ENCODE measurements at places on chromosomes 2 and 18.
A peak's percentile ranks its signal among the peaks of the same experiment; 100 is the strongest.

DNA sequence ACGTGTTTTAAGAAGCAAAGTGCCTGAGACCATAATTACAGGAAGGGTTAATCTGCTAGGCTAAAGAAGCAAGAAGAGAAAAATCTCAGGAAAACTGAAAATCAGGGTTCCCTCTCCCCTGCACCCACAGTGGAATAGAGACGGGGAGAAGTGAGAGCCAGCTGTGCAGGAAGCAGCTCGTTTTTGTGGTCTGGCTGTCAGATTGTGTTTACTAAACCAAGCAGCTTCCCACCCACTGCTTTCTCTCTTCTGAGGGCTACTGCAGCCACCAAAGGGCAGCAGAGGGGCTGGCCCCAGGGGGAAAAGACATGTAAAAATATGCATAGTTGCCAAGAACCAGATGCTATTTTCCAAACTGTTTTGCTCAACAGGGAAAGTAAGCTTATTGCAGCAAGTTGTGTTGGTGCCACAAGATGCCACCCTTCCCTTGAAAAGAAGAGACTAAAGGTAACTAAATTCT, 72.6 kb upstream of the THUMPD2 start:
- H3K27ac ChIP-seq = no peak overlapping the region
- H3K27me3 ChIP-seq = no peaks in the 10 kb centered on the region
- DNase-seq = no peak
- H3K4me3 ChIP-seq = no peak overlapping the region
- no peaks in the 10 kb centered on the region for H3K4me1 ChIP-seq
- H3K36me3 ChIP-seq = no peaks in the 10 kb centered on the region

DNA sequence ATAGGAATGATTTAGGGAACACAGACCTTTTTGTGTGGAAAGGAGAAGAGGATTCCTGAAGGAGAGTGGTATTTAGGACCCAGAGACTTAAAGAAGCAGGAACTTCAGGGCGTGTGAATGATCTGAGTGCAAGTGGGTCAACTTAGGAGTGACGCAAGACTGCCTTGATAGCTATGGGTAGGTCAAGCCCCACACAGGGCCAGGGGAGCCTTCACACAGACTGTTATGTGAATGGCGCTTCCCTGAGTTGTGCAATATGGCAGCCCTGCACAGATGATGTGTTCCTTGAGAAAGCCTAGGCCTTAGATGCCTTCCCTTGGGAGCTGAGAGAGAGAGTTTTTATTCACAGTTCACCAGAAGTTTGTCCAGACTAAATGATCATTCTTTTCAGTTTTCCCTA, 47.1 kb upstream of the IGFBP5 start:
- H3K4me3 ChIP-seq = no peak overlapping the region
- DNase-seq = no peak
- peaks cover 43% of the 10 kb centered on the region for H3K27me3 ChIP-seq

- DNase-seq = no peak
- no peaks in the 10 kb centered on the region for H3K27me3 ChIP-seq
- H3K4me3 ChIP-seq = no peak overlapping the region
- H3K4me1 ChIP-seq = no peaks in the 10 kb centered on the region
- no peak overlapping the region for H3K27ac ChIP-seq
Observed at GRCh38 chr18:41965634-41966255, 10.7 kb downstream of the PIK3C3 start.

DNA sequence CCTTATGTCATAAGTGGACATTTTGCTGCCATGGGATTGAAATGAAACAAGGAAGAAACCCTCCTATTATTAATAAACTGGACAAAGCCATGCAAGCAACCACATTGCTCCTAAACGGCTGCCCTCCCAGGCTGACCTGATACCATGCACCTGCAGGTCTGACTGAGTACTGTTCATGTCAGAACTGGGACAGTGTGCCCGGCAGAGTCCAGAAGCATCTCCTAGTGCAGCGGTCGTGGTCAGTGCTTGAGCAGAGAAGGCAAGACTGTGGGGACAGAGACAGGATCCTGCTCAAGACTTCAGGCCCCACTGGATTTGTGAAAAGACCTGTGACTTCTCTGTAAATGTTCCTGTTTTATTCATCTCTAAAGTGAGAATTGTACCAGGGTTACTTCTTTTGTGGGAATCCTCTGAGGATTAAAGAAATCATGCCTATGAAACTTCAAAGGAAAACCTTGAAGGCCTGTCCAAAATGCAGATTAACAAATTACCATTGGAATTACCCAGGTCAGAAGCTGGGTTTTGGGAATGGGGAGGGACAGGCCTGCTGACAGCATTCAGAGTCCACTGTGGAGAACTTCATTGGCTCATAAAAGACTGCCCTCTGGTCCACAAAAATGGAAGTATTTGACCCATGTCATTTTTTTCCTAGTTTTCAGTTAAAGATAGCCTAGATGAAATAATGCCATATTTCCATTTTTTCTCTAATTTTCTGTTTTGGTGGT, 13.9 kb downstream of the RNF144A start:
- H3K4me1 ChIP-seq = no peaks in the 10 kb centered on the region
- H3K4me3 ChIP-seq = no peak overlapping the region
- no peaks in the 10 kb centered on the region for H3K27me3 ChIP-seq
- no peak for DNase-seq
- no peak overlapping the region for H3K27ac ChIP-seq

- peak overlapping the region; percentile 45 for H3K27ac ChIP-seq
- H3K4me1 ChIP-seq = peaks cover 19% of the 10 kb centered on the region
Observed at GRCh38 chr2:27264253-27264752, 1.5 kb upstream of the SLC30A3 start.

- no peaks in the 10 kb centered on the region for H3K4me1 ChIP-seq
- H3K27me3 ChIP-seq = no peaks in the 10 kb centered on the region
- no peak overlapping the region for H3K27ac ChIP-seq
- H3K36me3 ChIP-seq = no peaks in the 10 kb centered on the region
- no peak for DNase-seq
Observed at GRCh38 chr2:70837980-70838925, 2.6 kb upstream of the CD207 start.

GRCh38 chr2:190791347-190791975, 89.2 kb upstream of the GLS start:
- no peak overlapping the region for H3K27ac ChIP-seq
- DNase-seq = no peak
- H3K36me3 ChIP-seq = no peaks in the 10 kb centered on the region

GRCh38 chr2:230751062-230751461, 38.4 kb downstream of the CAB39 start:
- no peaks in the 10 kb centered on the region for H3K27me3 ChIP-seq
- peaks cover 11% of the 10 kb centered on the region for H3K4me1 ChIP-seq
- no peak for DNase-seq
- no peak overlapping the region for H3K4me3 ChIP-seq
- H3K27ac ChIP-seq = no peak overlapping the region
